ENCODE measurements at places on chromosomes 16 and 17. TPM values are rescaled to one million over a fixed set of nuclear protein-coding genes. Genes with fewer than 3 reads are reported as not detected.
A peak's percentile ranks its signal among the peaks of the same experiment; 100 is the strongest.

DNA sequence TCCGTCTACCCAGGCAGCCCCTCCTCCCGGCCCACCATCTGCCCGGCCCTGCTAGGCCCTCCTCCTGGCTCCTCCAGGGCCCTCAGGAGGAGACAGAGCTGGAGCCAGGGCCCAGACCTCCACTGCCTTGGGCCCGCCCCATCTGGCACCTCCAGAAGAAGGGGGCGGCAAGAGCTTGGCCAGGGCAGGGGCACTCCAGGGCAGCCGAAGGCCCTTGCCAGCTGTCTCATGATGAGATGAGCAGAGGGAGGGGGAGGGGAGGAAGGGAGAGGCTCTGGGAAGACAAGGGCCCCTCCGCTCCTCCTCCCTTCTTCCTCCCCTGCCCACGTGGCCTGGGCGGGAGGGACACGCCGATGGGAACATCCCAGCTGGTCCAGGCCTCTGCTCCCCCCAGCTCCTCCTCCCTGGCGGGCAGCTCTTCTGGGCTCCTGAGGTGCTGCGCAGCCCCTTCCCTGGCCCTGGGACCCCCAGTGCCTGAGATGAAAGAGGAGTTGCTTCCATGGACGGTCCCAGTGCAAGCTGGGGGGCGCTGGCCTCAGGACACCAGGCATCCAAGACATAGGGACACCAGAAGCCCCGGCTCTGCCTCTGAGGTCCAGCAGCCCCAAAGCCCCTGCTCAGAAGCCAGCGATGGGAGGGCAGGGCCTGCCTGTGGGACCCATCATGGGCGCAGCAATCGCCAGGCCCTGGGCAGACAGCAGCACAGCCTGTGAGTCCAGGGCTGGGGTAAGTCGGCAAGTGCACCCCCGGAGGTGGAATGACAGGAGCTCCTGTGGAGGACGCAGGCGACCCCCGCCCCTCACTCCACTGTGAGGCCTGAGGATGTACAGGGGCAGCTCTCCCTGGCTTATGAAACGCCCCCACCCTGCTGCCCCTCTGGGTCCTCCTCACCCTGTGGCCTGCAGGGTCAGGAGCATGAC lies 23.6 kb upstream of the ENPP7 start:
- no peak overlapping the region for H3K27ac ChIP-seq
- H3K4me1 ChIP-seq: peaks cover 2% of the 10 kb centered on the region
- no peak overlapping the region for H3K4me3 ChIP-seq
- no peak for DNase-seq
- peaks cover 11% of the 10 kb centered on the region for H3K27me3 ChIP-seq
- no peaks in the 10 kb centered on the region for H3K36me3 ChIP-seq

KRT25 gene
- total RNA-seq: not detected

- no peak overlapping the region for H3K27ac ChIP-seq
- H3K27me3 ChIP-seq: peaks cover 47% of the 10 kb centered on the region
- no peak for DNase-seq
- no peaks in the 10 kb centered on the region for H3K36me3 ChIP-seq
These were observed 11.1 kb upstream of the ATP2C2 start for GRCh38 chr16:84357191-84357651.

GRCh38 chr16:70391881-70392481 lies 45.3 kb downstream of the DDX19A start:
- no peak overlapping the region for H3K4me3 ChIP-seq
- no peak for DNase-seq
- peaks cover 24% of the 10 kb centered on the region for H3K36me3 ChIP-seq
- H3K27ac ChIP-seq: peak overlapping the region; percentile 18
- peaks cover 18% of the 10 kb centered on the region for H3K4me1 ChIP-seq

GRCh38 chr17:74012465-74012864 lies 191.0 kb upstream of the RPL38 start:
- no peaks in the 10 kb centered on the region for H3K36me3 ChIP-seq
- no peak overlapping the region for H3K4me3 ChIP-seq
- DNase-seq: no peak
- H3K4me1 ChIP-seq: no peaks in the 10 kb centered on the region
- H3K27ac ChIP-seq: no peak overlapping the region
- peaks cover 28% of the 10 kb centered on the region for H3K27me3 ChIP-seq

GRCh38 chr16:11060842-11061241 lies 116.5 kb downstream of the CLEC16A start:
- H3K4me3 ChIP-seq: no peak overlapping the region
- peaks cover 29% of the 10 kb centered on the region for H3K36me3 ChIP-seq
- no peak for DNase-seq
- no peaks in the 10 kb centered on the region for H3K27me3 ChIP-seq
- H3K4me1 ChIP-seq: peaks cover 32% of the 10 kb centered on the region

LLGL1 gene
- 45.0 TPM for total RNA-seq

TEKT5 gene
- 0.50 TPM for total RNA-seq

DNA sequence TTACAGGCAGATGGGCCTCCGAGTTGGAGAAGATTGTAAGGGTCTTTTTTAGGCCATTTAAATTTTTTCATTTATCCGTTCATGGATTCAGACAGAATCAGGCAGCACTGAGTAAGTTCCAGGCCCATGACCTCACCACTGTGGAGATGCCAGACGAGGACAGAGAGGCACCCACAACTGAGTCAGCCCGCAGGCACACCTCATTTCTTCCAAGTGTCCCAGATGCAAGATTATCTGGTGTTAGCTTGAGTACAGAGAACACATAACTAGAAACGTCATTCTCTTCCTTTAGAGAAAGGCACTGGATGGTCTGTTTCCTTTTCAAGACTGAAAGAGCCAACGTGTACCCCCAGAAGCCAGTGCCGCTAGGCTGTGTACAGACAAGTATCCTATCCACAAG lies 16.9 kb downstream of the CLEC16A start:
- peaks cover 19% of the 10 kb centered on the region for H3K36me3 ChIP-seq
- peaks cover 14% of the 10 kb centered on the region for H3K4me1 ChIP-seq
- H3K27ac ChIP-seq: no peak overlapping the region
- DNase-seq: no peak
- H3K27me3 ChIP-seq: no peaks in the 10 kb centered on the region

DNA sequence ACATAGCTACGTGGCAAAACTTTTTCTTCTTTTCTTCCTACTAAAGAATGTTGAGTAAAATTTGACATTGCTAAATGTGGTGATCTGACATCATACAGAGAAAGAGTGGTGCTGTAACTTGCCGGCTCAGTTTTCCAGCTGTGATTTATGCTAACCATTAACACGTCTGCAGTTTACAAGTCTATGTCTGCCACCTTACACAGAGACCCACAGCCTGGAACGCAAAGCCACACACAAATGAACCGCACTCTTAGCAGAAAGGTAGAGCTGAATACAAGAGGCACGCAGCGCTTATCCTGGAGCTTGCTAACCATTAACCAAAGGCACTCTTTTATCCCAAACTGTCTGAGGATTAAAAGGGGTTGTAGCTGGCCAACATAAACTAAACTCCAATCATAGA lies 31.9 kb downstream of the CACNG1 start:
- no peak overlapping the region for H3K4me3 ChIP-seq
- H3K27ac ChIP-seq: no peak overlapping the region
- H3K27me3 ChIP-seq: no peaks in the 10 kb centered on the region
- peaks cover 2% of the 10 kb centered on the region for H3K4me1 ChIP-seq
- DNase-seq: no peak

KRTAP4-4 gene
- total RNA-seq: not detected

DNA sequence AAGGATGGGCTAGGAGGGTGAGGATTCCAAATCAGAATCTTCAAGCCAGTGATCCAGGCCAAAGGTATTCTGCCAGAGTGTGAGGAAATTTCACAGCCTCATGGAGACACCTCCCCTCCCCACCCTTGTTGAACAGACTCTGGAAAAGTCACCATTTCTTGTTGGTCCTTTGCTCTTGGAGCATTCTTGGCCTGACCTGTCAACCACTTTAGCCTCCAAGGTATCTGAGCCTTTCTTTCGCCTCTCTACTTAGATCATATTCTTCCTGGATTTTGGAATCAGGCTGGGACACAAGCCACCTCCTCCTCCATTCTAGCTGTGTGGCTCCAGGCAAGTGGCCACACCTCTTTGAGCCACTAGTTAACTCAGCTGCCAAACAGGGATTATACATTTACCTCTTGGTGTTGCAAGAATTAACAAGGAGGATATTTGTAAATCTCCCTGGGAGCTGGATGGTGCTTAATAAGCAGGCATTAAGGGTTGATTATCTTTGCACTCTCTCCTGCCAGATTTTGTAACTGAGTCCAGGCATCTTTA lies 193.5 kb downstream of the WWOX start:
- H3K27me3 ChIP-seq: no peaks in the 10 kb centered on the region
- DNase-seq: no peak

DNA sequence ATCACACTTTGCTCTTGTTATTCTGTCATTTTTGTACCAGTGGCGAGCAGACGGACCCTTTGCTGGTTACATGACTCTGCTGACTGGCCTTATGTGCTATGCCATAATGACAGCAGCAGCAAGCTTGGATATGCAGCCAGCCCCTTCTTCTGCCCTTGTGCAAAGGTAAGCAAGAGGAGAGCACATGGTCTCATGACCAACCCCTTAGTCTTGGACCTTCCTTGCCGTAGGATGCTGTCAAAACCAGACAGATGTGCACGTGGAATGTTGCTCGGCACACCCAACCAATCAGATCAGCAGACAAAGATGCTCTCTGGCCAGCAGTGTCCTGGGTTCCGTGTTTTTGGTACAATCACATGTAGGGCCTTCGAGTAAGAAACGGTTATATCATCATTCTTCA lies 4.8 kb upstream of the N4BP1 start:
- H3K27me3 ChIP-seq: no peaks in the 10 kb centered on the region
- no peak overlapping the region for H3K4me3 ChIP-seq
- no peak for DNase-seq
- peaks cover 20% of the 10 kb centered on the region for H3K4me1 ChIP-seq
- H3K36me3 ChIP-seq: no peaks in the 10 kb centered on the region
- H3K27ac ChIP-seq: no peak overlapping the region

DNA sequence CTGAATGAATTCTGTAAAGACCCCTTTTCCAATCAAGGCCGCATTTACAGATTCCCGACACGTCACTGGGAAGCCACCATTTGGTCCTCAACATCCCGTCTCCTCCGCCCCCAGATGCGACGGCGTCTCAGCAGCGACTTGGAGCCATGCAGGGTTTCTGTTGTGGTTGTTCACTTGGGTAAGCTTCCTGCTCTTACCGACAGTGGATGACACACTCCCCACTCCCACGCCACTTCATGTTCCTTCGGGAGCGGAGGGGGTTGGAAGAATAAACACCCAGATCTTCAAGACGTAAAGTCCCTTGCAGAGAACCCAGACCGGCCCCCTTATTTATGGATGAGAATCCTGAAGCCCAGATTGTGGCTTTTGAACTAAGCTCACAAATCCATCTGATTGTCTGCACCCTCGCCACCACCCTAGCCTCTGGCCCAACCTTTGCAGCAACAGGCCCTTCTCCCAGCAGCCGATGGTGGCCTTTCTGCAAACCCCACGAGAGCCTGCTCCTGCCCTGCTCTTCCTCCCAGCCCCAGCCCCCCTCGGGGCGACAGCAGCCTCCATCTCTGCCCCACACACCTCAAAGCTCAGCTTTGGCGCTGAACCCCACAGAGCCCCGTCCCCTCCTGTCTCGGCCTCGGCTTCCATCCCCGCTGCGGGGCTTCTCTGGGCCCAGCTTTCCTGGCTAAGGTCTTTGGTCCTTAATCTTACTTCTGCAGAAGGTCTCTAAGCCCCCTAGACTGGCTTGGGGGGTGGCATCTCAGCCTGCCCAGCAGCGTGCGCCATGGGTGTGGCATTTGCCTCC lies 19.0 kb upstream of the OSGIN1 start:
- H3K4me1 ChIP-seq: no peaks in the 10 kb centered on the region
- peaks cover 6% of the 10 kb centered on the region for H3K27me3 ChIP-seq
- H3K4me3 ChIP-seq: no peak overlapping the region

- no peaks in the 10 kb centered on the region for H3K27me3 ChIP-seq
- peaks cover 78% of the 10 kb centered on the region for H3K4me1 ChIP-seq
- peaks cover 6% of the 10 kb centered on the region for H3K36me3 ChIP-seq
- DNase-seq: no peak
- no peak overlapping the region for H3K4me3 ChIP-seq
These were observed 14.2 kb downstream of the SAP30BP start for GRCh38 chr17:75681289-75681688.

DNA sequence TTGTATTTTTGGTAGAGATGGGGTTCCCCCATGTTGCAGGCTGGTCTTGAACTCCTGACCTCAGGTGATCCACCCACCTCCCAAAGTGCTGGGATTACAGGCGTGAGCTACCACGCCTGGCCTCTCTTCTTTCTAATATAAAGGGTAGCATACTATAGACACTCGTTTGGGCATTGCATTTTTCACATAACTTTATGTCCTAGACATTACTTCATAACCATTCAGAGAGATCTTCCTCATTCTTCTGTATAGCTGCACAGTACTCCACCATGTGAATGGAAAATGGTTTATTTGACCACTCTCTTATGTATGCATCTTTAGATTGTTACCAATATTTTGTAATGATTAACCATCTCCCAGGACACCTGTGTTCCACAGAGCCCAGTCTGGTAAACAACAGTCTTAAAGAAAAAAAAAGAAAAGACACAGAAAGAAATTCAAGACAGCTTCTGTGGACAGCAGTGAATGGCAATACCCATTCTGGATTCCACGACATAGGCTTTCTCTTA lies 42.1 kb downstream of the TK2 start:
- H3K4me1 ChIP-seq: peaks cover 62% of the 10 kb centered on the region
- H3K27ac ChIP-seq: peak overlapping the region; percentile 87
- H3K4me3 ChIP-seq: peak overlapping the region; percentile 12
- DNase-seq: no peak

DNA sequence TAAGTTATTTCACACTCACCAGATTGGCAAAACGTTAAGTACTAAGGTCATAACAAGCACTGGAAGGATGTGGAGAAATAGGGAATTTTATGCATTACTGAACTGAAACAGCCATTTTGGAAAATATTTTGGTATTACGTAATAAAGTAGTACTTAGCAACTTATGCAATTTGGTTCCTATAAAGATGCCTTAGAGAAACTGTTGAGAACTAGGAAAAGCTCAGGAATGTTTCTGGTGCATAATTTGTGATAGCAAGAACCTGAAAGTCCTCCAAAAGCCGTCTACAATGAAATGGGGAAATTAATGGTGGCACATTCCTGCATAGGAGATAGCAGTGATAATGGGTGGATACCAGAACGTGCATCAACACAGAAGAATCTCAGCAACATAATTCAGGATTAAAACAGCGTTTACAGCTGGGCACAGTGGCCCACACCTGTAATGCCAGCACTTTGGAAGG lies 472.5 kb downstream of the WWOX start:
- no peaks in the 10 kb centered on the region for H3K4me1 ChIP-seq
- H3K36me3 ChIP-seq: no peaks in the 10 kb centered on the region
- no peak overlapping the region for H3K27ac ChIP-seq

DNA sequence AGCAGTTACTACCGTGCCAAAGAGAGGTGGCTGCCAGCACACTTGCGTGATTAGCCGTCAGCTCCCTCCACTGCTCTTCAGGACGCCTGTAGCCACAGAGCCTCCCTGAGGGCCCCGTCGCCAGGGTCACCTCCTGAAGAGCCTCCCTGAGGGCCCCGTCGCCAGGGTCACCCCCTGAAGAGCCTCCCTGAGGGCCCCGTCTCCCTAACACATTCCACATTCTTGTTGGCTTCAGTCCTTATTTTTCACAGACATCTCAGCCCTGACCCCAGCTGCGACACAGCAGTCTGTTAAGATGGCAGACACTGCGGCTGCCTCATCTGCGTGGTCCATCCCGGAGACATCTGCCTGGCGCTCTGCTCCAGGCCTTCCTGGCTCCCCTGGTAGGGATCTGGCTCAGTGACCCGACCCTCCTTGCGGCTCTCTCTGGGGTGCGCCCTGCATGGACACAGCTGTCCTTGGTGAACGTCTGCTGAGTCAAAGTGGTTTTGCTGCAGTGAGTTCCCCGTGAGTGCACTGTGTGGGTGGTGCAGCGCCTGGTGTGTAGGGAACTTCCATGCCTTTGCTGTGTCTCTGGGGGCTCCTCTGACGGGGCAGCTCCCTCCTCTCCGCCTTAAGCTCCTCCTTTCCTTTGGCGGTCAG lies 11.4 kb downstream of the ACSF3 start:
- H3K4me1 ChIP-seq: no peaks in the 10 kb centered on the region
- no peak for DNase-seq
- H3K4me3 ChIP-seq: no peak overlapping the region
- H3K27ac ChIP-seq: no peak overlapping the region

CA7 gene
- not detected for total RNA-seq
